ENCODE measurements at places on chromosomes 11 and 22.

DNA sequence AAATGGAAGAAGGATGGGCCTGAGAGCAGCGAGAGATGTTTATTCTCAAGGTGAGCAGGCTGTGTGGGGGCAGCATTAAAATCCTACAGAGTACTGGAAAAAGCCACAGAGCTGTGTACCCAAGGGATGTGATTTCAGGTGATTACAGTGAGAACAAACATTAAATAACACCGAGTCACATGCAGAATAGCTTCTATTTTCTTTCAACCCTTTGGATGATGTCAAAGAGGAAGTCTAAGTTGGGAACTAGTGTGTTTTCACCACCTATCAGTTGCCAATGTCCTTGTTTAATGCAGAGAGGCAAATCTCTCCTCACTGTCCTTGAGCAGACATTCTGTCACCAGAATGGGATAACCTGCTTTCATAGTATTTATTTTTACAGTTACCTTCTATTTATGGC, 379.6 kb upstream of the NARS2 start:
- no peak for DNase-seq

DNA sequence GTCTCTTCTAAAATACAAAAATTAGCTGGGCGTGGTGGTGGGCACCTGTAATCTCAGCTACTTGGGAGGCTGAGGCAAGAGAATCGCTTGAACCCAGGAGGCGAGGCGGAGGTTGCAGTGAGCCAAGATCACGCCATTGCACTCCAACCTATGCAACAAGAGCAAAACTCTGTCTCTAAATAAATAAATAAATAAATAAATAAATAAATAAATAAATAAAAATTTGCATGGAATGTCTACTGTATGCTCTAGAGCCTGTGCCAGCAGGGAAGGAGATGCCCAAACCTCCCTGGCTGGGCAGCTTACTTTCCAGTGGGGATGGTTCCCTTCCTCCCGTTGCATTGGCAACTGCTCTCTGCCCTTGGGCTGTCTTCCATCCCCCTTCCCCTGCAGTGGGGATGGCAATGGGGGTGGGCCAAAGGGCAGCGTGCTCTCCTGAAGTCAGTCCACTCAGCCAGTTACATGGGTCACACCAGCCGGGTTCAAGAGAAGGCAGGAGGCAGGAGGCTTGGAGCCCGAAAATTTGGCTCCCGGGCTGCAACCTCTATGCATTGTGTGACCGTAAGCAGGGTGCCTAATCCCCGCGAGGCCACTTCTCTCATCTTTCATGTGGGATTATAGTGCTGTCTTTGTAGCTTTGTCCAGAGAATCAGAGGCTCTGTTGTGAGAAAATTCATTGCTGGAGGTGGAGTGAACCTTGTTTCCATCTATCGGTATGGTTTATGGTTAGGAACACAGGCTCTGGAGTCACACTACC, 1.4 kb upstream of the LRRC10B start:
- no peak for DNase-seq

DNA sequence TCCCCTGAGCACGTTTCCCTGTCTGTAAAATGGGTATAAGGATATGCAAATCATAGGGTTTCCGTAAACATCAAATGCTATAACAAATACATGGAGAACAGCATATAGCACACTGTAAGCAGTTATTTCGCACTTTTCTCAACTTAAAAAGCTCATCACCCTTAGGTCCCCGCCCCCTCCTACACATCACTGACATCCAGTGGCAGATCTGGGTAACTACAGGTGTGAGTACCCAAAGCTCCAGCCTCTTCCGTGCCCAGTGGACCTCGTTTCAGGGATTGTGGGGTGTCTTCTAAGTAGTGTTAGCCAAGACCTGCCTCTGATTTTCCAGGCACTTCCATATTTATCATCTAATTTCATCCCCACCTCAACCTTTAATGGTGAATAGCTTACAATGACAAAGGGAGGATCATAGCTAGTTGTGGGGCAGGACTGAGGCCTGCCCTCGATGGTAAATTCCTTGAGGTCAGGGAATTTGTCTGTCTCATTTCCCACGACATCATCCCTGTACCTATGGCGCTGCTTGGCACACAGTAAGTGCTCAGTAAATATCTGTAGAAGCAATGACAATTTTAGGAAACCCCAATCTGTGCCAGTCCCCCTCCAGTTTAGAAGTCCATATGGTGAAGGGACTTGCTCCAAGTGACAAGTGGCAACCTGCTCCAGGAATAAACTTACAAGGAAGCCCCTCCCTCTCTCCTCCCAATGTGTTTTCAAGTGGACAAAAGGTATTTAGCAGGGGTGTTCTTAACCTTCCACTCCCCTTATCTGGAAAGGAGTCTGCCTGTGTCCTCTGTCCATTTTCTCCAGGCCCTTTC, 340.5 kb downstream of the TENM4 start:
- no peak for DNase-seq

DNA sequence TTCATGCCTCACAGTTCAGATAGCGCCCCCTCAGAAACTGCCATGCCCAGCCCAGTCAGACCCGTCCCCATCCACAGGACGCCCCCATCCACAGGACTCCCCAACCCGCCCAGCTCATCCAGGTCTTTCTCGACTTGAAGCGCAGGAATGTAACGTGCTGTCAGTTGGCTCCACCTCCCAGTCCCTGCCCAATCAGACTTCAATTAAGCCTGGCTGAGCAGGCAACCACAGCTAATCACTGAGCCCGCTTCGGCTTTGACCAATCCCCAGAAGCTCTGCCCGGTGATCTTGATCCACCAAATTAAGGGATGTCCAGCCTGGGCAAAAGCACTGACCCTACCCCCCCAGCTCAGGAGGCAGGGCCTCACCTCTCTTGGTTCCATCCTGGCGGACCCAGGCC, 10.5 kb upstream of the MFNG start:
- DNase-seq: no peak

GRCh38 chr22:38295339-38295738, 21.9 kb downstream of the CSNK1E start:
- no peak for DNase-seq

GRCh38 chr11:113904379-113905101, at the start of gene HTR3B:
HTR3B (plus strand) TSS chr11:113904796; CDS start chr11:113904934, 138 bp downstream.
- no peak for DNase-seq

DNA sequence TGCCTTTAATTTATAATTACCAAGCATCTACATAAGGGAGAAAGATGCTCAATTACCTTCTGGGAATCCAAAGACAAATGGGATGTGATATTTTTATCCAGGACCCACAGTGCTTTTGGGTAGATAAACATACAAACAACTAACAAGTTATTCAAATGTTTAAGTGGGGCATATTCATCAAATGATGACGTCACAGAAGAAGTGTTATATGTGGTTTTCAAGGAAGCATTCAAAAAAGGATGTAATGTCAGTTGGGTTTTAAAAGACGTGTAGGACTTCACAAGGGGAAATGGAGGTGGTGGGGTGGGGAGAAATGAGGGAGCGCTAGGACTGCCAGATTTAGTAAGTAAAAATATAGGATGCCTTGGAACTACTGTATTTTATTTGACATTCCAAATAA, 915.9 kb downstream of the KCNA4 start:
- DNase-seq: no peak

- DNase-seq: peak; percentile 10
These were observed 634 bp downstream of the TIMM8B start for GRCh38 chr11:112085822-112086421.

GRCh38 chr22:42375982-42376381, 56.2 kb downstream of the NFAM1 start:
- DNase-seq: no peak

DNA sequence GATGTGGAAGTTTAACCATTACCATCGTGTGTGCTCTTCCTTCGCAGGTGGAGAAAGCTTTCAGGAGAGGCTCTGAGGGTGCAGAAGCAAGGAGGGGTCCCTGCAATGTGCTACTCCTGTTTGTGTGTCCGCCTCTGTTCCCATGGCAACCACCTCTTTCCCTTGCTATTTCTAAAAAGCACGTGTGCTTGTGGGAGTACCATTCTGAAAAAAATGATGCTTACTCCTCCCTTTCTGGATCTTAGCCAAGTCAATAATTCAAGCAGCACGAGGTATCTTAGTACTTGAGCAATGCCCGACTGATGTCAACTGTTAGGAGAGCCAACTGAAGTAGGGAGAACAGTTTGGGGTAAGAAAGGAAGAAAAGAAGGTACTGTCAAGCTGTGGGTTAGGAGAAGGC, 628.7 kb downstream of the NTM start:
- DNase-seq: peak; percentile 27

DNA sequence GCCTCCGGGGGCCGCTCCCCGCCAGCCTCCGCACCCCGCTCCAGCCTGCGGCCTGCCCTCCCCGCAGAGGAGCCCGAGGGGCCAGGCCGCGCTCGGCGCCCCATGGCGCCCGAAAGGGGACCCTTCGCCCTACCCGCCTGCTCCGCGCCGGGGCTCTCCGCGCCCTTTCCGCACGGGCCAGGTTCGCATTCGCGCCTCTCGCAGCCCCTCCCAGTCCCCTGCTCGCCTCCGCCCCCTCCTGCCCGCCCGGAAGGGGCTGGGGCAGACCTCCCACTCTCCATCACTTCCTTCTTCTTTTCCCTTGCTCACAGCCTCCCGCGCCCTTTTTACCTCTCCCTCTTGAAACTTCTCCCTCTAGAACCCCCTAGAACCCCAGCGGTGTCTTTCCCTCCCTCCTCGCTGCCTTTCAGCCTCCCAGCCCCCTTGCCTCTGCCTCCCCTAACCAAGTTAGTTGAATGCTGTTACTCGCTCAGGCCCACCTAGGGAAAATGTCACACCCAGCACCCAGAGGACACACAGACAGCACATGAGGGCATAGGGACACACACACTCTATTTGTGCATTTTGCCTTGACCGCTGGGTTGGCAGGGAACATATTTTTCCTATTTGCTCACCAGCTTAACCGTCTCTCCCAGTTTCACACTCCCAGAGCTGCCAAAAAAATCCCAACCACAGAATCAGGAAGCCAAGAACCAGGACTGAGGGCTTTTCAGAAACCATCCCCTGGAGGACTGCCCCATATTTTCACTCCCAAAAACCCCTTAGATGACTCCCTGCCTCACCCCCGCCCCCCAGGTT, at the start of gene SLC43A3:
SLC43A3 (minus strand) TSS at position 193 of the 798 bp plus-strand sequence. CDS start 949 bp downstream, outside the sequence.
- no peak for DNase-seq
